ENCODE measurements at places on chromosomes 7 and 10. TPM values are rescaled to one million over a fixed set of nuclear protein-coding genes. Genes with fewer than 3 reads are reported as not detected.
A peak's percentile ranks its signal among the peaks of the same experiment; 100 is the strongest.

Gene SUFU
- total RNA-seq: 16.4 TPM

GRCh38 chr10:32147730-32148129, 91.5 kb upstream of the KIF5B start:
- DNase-seq: no peak

DNA sequence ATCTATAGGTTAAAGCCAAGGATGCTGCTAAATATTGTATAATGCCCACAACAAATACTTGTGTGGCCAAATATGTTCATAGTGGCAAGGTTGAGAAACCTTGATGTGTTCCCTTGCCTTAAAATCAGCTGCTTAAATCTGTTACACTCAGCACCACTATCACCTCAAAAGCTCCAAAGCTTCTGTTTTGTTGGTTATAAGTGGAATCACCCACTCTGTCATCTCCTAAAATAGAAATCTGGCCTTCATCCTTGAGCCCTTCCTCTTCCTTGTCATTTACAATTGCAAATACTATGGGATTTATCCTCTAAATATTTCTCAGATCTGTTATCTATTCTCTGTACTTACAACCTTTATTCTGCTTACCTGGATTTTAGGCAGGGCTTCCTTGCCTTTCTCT, 61.4 kb downstream of the CPED1 start:
- DNase-seq: no peak

GRCh38 chr7:117470777-117471176, 9.0 kb upstream of the CFTR start:
- no peak for DNase-seq

DNA sequence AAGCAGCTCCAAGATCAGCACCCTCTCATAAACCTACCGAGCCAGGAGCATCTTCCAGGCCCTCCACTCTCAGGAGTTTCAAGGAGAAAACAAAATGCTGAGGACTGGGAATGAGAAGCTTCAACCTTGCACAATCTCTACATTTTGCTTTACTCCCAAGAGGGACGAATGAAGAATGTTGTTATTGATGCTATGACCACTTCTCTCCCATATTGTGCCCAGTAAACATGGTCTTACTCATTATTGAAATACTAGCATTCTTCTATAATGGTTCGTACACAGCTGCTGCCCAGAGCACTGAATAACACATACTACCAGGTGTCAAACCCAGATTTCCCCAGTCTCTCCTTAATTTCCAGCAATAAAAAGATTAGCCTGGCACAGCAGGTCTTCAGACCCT, 63.4 kb upstream of the BET1 start:
- DNase-seq: no peak

GRCh38 chr10:86308056-86308455, 58.5 kb downstream of the GRID1 start:
- no peak for DNase-seq

GRCh38 chr10:61319386-61320256, 133.6 kb downstream of the TMEM26 start:
- DNase-seq: no peak

Gene ANKRD30A
- not detected for total RNA-seq

DNA sequence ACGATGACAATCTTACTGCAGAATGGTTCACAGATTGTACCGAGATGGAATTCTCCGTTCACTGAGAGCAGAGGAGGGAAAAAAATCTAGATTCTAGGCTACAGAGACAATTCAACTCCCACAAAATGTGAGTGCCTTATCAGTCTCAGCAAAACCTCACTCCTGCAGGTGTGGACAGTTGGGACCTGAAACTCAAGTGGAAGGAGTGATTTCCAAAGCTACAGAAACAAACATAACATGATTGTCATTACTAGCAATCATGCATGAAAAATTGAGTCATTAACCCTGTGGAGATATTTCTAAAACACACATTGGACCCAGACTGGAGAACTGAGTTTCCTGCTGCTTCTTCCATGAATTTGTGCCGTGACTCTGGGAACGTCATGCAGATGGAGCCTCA, 70.3 kb downstream of the CALML3 start:
- no peak for DNase-seq

DNA sequence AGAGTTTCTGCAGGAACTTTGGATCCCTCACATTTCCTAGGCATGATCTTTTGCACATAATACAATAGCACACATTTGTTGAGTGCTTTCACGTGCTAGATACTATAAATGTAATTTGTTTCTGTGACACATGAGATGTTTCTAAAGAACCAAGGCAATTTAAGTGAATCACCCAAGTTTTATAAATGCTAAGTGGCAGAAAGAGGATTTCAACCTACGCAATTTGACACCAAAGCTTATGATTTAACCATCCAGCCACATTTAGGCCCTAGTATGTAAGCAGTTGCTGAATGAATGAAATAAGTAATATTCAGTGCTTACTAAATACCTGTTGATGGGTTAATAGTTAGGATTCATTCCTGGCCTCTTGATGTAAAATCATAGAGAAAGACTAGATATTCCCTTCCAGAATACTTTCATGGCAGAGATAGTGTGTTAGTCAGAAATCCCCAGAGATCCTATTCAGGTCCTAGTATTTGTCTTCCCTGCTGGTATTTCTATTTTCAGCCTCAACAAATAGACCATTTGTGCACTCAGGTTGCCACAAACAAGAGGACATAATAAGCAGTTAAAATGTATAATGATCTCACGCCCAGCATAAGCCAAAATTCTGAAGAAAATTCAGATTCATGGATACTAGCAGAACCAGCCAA, 572.6 kb downstream of the IPMK start:
- no peak for DNase-seq

GRCh38 chr7:29886827-29887226, 80.5 kb downstream of the WIPF3 start:
- DNase-seq: peak; percentile 53

- no peak for DNase-seq
Observed at GRCh38 chr10:24822590-24822989, 98.9 kb upstream of the ARHGAP21 start.

All from osteocyte (in vitro differentiated cells).